ENCODE measurements at places on chromosomes 7 and 10.

- DNase-seq = no peak
Measured at GRCh38 chr10:92693534-92693893, 3.8 kb downstream of the HHEX start.

DNA sequence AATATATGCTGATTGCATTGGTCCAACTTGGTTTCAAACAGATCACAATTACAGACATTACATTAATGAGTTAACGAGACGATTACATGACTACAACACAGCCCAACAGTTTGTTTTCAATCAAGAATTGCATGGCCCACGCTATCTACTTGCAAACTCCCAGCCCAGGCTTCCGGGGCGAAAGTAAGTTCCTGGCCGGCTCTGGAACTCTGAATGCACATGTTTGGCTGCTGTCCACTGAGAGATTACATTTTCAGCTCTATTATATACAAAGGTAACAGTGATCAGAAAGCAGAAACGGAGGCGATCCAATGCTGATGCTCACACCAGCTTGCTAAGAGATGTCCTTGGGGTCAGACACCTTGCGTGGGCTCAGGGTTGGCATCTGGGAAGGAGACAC, 206.3 kb downstream of the FANK1 start:
- no peak for DNase-seq

- DNase-seq = peak; percentile 61
Measured at GRCh38 chr10:94042001-94042833, 48.5 kb downstream of the PLCE1 start.

- no peak for DNase-seq
Measured at GRCh38 chr10:7933757-7934156, 115.5 kb downstream of the TAF3 start.

DNA sequence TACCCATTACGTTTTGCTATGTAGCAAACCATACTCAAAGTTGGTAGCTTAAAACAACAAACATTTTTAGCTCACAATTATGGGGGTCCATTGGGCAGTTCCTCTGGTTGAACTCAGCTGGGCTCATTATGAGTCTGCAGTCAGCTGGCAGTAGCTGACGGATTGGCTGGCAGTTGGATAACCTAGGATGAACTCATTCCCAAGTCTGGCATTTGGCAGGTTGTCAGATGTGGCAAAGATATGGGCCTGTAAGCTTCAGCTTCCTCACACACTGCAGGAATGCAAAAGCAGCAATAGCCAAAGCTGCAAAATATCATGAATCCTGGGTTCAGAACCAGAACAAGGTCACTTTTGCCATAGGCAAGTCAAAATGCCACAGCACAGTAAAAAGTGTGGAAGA, 412.2 kb upstream of the SORCS1 start:
- peak; percentile 30 for DNase-seq

GRCh38 chr7:53642361-53642760, 606.9 kb downstream of the POM121L12 start:
- no peak for DNase-seq

DNA sequence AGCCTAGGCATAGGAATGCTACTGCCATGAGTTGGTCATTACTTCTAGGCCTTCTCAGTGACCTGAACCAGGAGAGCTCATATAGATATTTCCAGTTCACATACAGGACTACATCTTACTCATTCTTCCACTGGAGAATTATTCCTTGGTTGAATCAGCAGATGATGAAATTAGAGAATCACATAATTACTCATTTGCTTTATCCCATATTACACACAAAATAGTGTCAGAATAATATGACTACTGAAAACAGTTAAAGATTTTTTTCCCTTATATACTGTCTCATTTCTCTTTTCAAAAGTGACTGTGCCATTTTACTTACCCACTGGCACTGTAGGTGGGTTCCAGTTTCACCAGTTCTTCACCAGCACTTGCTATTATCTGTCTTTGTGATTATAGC, 18.5 kb downstream of the BMS1 start:
- no peak for DNase-seq

GRCh38 chr7:74030861-74031260, 2.9 kb downstream of the ELN start:
- DNase-seq = no peak

DNA sequence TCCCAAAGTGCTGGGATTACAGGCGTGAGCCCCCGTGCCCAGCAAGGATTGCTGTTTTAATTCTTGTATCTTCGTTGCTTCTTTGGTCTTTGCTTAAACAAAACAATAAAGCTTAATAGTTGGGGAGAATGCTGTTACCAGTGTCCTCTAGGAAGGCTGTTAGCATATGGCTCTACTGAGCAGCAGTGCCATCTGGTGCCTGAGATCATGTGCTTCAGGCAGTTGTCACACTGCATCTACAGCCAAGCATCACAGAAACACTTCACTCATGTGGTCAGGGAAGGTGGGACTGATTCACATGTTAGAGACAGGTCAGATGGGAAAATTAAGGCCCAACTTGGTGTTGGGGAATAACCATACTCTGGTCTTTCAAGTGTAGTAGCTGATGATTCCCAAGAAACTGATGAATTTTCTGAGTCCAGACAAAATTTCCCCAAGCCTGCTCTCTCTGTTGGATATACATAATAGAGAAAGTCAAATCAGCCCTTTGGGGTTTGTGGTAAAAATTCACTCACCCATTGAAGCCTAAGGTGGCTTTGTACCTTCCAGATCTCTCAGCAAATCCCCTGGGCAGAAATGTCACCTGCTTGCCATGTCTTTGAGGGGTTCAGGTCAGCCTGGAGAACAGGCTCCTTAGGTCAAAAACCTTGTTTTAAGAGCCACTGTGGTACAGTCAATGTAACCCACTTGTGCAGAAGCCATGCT, 28.4 kb downstream of the UBE2D4 start:
- peak; percentile 85 for DNase-seq

- DNase-seq = peak; percentile 49
Measured at GRCh38 chr10:15293862-15294842, 76.9 kb downstream of the FAM171A1 start.

GRCh38 chr10:93751124-93751523, 6.6 kb upstream of the LGI1 start:
- no peak for DNase-seq

GRCh38 chr7:7821517-7821916, 103.1 kb upstream of the RPA3 start:
- DNase-seq = no peak

GRCh38 chr10:7955446-7955845, 99.0 kb upstream of the GATA3 start:
- DNase-seq = no peak

DNA sequence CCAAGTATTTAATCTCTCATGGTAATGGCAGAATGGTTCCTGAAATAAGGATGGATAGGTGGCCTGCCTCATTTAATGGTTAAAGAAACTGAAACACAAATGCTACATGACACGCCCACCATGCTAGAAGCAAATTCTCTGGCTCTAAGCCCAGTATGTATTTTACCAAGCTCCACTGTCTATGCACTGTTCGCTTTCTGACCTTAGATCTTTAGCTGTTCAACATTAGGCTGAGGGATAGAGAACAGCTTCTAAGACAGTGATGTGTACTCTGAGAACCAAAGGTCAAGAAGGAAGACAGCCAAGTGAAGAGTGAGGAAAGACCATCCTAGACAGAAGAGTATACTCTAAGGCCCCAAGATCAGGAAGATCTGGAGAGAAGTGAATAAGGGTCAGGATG, 26.6 kb downstream of the FAM3C start:
- no peak for DNase-seq

DNA sequence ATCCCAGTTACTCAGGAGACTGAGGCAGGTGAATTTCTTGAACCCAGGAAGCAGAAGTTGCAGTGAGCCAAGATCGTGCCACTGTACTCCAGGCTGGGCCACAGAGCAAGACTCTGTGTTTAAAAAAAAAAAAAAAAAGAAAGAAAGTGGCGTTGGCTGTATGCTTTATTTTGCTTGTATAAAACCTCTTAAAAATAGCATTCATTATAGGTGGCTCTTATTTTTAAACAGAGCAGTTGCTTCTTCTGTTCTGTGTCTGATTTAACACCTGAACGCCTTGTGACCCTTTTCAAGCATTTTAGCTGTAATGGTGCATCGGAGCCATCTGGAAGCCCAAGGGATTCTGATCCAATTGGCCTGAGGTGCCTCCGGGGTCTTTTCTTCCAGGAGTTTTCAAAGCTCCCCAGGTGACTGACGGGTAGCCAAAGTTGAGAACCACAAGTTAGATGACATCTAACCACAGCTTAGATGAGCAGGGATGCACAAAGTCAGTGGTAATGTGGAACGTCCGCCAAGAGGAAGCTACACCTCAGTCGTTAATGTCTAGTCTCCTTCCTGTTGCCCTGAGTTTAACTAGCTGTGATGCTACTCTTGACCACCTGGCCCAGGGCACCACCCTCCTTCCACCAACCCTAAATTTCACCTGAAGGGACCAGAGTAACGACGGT, 274.6 kb upstream of the KLF6 start:
- no peak for DNase-seq

GRCh38 chr10:3099291-3100092, 32.1 kb downstream of the PFKP start:
- DNase-seq = peak; percentile 60

DNA sequence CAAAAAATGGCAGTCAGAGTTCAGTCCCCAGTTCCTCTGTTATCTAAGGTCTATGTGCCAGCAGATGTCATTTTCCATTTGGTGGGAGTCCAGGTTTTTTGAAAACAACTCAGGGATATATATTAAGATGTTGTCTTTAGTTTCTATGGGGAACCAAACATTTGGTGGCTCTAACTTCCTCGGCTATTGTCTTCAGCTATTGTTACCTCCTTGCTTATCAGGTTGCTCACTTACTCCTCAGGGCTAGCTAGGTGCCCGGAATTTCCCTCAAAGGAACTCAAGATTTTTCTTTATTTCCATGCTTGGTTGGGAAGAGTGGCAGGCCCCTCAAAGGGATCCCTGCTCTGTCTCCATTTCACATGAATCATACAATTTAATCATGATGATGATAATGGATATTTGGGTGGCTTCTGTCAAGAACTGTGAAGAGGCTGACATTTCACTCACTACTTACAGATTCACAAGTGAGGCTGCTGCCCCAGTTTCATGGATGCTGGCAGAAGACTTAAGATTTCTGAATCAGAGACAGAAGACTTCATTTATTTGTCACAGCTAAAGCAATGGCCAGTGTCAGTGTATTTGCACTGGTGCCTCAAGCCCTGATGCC, 182.8 kb downstream of the PKD1L1 start:
- no peak for DNase-seq

DNA sequence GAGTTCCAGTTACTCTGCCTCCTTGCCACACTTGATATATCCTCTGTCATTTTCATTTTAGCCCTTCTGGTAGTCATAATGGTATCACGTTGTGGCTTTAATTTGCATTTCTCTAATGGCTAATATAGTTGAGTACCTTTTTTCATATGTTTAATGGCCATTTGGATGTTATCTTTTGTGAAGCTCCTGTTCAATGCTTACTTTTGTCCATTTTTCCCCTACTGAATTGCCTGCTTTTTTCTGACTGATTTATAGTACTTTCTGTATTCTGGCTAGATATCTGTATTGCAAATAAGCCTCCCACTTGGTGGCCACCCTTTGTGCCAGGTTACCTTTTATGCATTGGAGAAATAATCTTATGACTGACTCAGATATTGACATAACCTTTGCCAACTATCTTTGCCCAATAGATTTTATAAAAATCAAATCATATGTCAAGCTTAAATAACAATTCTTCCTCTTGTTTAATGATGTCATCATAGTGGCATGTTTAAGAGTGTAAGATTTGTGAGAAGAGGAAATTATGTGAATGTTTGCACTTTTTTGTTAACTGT, 50.6 kb downstream of the PRPF18 start:
- DNase-seq = no peak

GRCh38 chr7:113664867-113665266, 253.9 kb downstream of the PPP1R3A start:
- DNase-seq = no peak

- DNase-seq = peak; percentile 70
Measured at GRCh38 chr7:35624299-35625186, 70.4 kb downstream of the HERPUD2 start.

DNA sequence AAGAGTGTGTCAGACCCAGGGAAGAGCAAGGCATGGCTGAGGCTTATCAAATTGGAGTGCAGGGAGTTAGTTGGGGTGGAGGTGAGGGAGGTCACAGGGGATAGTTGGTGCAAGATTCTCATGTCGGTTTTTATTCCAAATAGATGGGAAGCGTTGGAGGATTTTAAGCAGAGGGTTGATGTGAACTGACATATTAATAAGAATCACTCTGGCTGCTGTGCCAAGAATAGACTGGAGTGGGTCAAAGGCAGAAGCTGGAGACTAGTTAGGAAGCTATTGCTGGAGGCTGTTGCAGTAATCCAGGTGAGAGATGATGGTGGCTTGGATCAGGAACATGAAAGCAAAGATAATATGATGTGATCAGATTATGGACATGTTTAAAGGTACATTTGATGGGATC, 36.5 kb downstream of the LRRC18 start:
- no peak for DNase-seq

DNA sequence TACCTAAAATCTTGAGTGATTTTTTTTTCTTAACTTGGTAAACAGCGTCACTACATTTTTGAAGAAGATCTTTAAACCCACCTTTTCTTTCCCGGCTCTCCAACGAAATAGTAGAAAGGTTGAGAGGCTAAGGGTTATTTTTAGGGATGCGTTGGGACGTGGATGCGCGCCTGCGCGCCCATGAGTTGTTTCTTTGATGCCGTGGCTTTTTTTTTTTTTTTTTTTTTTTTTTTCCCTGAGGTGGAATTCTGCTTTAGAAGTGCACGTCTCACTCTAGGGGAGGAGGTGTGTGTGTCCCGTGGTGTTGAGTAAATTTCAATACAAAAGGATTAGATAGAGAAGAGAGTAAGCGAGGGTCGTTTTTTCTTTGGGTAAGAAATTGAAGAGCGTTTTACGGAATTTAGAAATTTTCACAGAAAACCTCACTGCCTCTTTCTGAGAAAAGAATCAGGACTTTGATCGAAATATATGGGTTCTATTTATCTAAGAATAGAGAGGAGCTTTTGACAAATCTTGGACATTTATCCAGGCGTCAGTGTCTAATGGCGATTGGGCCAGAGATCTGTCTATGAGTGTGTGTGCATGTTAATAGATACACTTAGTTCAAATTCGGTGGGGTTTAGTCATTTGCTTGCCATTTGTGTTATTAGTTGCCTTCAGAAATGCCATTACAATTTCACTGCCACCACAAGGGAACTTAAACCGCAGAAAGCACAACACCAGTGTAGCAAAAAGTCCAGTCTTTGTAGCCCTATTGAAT, 1.2 kb upstream of the SP8 start:
- no peak for DNase-seq

DNA sequence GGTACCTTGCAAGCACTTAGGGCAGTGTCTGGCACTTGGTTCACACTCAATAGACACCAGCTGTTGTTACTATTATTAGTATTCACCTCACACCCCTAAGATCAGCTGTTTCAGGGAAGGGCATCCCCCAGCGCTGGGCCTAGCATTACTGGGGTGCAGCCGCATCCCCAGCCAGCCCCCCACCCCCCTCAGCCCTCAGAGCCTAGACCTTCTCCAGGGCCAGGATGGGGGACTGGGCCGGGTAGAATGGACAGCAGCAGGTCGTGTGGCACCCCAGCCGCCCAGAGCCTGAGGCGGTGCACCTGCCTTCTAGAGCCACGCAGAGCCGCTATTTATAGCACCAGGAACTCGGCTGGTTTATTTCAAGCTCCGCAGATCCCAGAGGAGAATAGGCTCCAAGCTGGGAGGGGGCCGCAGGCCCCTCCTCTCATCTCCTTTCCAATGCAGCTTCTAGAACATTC, 60.5 kb downstream of the GTF2IRD1 start:
- DNase-seq = no peak

GRCh38 chr7:2272031-2272430, 30.0 kb downstream of the NUDT1 start:
- no peak for DNase-seq

- no peak for DNase-seq
Measured at GRCh38 chr10:91512458-91512857, 102.3 kb downstream of the HECTD2 start.

- DNase-seq = no peak
Measured at GRCh38 chr7:31688996-31689395, 2.0 kb downstream of the PPP1R17 start.

All from AG08395 (cell line).